ENCODE measurements at places on chromosomes 4 and X.

- DNase-seq = no peak
These were observed 52.7 kb downstream of the DCLK2 start for GRCh38 chr4:150130933-150131332.

- DNase-seq = no peak
These were observed 67.0 kb upstream of the KLHL13 start for GRCh38 chrX:118183606-118184005.

DNA sequence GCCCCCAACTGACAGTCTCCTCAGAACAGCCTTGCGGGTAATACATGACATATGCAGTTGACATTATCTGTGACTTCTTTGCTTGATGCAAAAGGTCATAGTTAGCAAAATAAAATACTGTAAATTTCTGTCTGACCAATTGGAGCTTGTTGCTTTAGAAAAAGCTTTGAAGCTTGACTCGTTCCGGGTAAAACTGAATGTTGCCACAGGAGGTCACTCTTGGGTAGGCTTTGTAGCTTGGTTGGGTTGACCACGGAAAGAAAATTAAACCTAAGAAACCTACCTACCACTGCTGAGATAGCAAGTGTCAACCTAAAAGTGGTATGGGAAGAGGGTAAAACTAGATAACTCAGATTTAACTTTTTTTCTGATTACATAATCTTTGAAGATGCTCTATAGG is 23.2 kb downstream of the PRPS2 start:
- peak; percentile 1 for DNase-seq

GRCh38 chr4:83285055-83285407 is 433 bp upstream of the COQ2 start:
- DNase-seq = no peak

DNA sequence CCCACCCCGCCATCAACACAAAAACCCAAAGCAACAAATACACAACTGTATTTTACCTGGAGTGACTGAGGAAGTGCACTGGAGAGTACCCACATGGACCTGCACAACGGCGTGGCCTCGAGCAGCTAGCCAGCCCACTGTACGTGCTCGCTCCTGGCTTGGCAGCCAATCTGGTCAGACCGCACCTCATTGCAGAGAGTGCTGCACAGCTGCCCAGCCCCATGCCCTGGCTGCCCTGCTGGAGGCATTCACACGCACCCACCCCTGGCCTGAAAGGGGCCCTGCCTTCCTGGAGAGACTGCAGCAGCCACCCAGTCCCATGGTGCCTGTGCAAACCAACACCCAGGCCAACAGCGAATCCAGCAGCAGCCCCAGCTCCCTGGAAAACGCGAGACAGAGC is 116.3 kb downstream of the GALNTL6 start:
- DNase-seq = no peak

DNA sequence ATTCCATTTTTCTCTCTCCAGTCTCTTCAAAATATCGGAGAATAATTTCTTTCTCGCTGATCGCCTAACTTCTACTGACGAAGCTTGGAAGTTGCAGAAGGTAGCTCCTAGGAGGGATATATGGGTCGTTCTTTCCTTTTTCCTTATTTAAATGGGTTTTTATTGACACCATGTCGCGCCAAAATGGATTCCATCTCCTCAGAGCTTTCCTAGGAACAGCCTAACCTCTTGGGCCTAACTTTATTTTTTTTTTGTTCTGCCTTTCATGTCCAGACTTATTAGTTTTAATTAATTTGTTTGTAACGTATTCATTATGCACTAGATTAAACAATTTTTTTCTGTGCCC is 359.4 kb upstream of the ZCCHC13 start:
- no peak for DNase-seq

DNA sequence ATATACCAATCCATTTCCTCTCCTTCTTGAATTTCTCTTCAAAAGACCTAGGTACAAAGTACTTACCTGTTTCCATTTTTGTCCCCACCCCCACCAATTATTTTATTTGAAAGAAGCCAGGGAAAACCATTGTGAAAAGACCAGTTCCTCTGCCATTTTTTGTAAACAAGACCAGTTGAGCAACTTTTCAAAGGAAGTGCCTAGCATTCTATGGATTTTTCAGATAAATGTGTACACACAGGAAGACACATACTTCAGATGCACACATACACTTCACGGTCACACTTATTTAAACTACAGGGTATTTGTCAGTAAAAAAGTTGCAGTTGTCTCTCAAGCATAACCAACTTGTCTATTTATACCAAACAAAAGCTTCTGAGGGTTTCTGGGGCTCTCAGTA is 587.2 kb upstream of the KLHL4 start:
- no peak for DNase-seq

Data from stimulated activated naive CD4-positive, alpha-beta T cell (primary cell).